ENCODE measurements at places on chromosomes 11 and 22. TPM values are rescaled to one million over a fixed set of nuclear protein-coding genes. Genes with fewer than 3 reads are reported as not detected.

DNA sequence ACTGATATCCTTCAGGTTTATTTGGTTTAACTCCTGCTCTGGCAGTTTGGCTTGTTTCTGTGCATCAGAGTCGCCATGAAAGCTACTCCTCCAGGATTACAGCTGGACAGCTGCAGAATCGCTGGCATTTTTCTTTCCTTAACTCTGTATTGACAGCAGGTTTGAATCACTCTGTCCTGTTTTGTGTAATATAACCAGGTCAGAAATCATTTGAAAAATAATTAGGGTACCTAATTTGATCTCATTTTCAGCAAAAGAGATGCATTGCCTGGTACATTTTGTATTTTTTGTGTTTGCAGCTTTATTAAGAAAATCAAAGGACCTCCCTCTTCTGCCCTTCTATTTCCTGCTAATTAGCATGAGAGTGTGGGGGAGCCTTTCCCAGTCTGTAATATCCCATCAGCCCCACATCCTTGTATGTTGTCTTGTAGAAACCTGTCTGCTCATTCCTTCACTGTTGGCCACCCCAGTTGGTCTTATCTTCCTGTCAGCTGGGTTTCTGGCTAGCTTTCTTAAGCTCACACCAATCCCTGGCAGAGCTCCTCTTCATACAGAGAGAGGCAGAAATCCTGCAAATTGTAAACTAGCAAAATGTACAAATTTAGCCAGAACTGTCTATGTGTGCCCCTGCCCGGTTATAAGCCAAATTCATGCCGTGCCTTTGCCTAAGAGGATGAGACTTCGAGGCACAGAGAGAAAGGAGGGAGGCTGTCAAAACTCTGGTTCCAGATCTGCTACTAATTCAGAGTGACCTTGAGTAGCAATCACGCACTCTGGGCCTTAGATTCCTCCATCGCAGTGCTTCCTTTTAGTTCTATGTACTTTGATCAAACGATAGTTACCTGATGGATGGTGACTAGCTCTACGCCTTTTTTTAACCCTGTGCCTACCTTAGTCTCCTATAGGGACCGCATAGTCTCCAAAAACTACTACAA is 200.6 kb downstream of the NAV2 start:
- DNase-seq, result no peak

GRCh38 chr11:91810871-91811270 is 413.7 kb upstream of the FAT3 start:
- no peak for DNase-seq

GRCh38 chr22:32794449-32795213 is 6.9 kb upstream of the TIMP3 start:
- DNase-seq, result no peak

DNA sequence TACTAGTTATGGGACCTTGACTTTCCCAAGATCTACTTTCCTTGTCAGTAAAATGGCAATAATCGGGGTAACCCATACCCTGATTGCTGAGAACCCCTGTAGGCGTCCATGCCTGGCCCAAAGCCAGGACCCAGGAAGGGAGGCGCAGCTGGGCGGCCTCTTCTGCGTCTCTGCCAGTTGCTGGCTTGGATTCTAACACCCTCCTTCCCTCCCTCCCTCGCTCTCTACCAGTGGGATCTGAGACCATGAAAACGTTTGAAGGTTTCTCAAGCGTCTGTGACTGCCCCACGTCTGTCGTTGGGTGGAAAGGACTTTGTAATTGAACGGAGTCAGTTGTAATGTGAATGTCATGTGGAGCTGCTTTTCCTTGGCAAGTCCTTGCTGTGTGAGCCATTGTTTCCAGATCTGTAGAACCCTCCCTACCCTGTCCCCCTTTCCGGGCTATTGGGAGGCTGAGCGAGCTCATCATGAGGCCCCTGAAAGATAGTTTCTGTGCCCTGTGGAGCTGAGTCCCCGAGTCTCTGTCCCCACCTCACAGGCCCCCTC is 47.8 kb downstream of the PARVB start:
- DNase-seq, result no peak

GRCh38 chr11:112715056-112715455 is 246.2 kb upstream of the NCAM1 start:
- DNase-seq, result no peak

GRCh38 chr11:72112978-72113808 is 698 bp upstream of the ANAPC15 start:
- no peak for DNase-seq

GRCh38 chr11:66720223-66720898 is 8.7 kb downstream of the SPTBN2 start:
- DNase-seq, result no peak

GRCh38 chr22:42639541-42640241 is 710 bp downstream of the ATP5MGL start:
- no peak for DNase-seq

GRCh38 chr11:74535371-74536160 is 42.0 kb upstream of the LIPT2 start:
- no peak for DNase-seq

DNA sequence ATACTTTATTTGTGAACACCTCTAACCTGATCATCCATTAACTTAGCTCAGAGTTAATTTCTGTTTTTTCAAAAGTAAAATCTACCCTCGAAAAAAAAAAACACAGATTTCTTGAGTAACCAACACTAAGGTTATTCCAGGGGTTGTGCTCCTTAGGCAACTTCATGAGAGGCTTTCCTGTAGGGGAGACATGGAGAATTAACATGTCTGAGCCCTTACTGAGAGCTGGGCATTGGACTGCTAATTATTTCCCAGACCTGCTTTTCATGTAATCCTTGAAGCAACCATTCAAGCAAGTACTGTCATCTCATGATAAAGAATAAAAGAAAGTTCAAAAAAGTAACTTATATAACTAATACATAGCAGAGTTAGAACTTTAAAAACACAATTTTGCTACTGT is 13.5 kb upstream of the UPB1 start:
- no peak for DNase-seq

GRCh38 chr22:23058063-23058462 is 12.3 kb upstream of the GNAZ start:
- no peak for DNase-seq

- DNase-seq, result no peak
Observed at GRCh38 chr11:15189641-15190365, 75.1 kb downstream of the INSC start.

- DNase-seq, result no peak
Observed at GRCh38 chr11:73198677-73199076, 19.4 kb upstream of the P2RY2 start.

DNA sequence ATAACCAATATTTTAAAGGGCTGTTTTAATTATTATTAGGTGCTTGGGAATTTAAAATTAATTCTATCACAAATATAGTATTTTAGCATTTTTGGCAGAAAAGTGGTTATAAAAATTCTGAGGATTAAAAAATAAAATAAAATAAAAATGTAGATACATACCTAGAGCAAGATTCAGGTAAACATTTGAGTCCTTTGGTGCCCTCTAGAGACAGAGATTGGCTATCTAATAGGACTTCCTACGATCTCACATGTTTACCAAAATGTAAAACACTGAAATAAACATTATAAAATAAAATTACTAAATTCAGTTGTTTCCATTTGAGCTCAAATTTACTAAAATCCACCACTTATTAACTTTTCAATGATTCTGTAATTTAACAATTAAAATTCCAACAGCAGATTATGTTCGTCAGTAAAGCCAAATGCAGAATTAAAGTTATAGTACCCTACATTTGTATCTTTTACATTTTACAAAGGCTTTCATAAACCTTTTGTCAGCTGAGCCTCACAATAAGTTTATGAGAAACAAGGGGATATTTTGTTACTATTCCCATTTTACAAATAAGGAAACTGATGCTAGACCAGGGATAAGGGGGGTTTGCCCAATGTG is 27.7 kb downstream of the SLC36A4 start:
- no peak for DNase-seq

DNA sequence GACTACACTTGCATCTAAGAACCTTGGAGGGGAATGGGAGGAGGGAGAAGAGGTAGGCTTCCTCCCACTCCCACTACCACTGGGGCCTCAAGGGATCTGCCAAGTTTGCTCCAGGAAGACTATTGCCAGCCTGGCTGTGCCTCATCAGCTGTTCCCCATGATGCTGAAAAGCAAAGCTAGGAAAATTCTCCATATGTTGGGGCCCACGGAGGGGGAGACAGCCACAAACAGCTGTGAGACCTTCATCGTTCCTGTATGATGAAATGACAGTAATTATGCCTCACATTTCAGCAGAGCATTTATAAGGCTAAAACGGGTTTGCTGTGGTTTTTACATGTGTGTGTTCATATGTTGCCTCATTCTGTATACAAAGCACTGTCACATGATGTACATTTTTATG is 6.7 kb downstream of the DSCAML1 start:
- no peak for DNase-seq

DNA sequence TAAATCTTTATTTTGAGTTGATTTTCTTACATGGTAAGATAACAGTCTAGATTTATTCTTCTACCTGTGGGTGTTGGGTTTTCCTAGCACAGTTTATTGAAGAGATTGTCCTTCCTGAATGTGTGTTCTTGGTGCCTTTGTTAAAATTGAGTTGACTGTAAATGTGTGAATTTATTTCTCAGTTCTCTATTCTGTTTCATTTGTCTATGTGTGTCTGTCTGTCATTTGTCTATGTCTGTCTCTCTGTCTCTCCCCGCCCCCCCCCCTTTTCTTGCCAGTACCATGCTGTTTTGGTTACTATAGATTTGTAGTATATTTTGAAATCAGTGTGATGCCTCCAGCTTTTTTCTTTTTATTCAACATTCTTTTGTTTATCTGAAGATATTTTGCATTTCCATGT is 114.7 kb upstream of the SERPIND1 start:
- no peak for DNase-seq

DNA sequence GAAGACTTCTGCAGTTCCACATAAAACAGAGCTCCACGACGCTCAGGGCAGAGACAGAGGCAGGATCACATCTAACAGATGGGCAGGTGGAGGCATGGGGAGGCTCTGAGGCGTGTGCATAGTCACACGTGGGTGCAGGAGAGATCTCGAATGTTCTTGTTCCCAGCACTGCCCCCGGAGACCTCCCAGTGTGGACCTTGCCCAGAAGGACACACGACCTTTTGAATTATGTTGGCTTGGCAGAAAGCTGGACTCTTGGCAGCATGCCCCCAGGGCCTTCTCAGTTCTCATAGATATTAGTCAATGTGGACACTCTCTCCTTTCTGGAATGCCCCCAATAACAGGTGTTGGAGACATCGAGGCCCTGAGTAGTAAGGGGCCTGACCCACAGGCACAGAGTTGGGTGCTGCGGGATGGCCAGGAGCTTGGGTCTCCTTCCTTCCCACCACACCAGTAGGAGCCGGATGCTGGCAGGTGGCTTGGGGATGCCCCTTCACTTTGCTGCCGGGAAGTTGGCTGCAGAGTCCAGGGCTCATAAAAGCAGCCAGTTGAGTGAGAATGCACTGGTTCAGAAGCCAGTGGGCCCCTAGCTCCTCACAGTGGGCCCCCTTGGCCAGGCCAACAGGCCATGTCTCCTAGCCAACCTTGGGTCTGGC is 12.1 kb downstream of the MYEOV start:
- no peak for DNase-seq

DNA sequence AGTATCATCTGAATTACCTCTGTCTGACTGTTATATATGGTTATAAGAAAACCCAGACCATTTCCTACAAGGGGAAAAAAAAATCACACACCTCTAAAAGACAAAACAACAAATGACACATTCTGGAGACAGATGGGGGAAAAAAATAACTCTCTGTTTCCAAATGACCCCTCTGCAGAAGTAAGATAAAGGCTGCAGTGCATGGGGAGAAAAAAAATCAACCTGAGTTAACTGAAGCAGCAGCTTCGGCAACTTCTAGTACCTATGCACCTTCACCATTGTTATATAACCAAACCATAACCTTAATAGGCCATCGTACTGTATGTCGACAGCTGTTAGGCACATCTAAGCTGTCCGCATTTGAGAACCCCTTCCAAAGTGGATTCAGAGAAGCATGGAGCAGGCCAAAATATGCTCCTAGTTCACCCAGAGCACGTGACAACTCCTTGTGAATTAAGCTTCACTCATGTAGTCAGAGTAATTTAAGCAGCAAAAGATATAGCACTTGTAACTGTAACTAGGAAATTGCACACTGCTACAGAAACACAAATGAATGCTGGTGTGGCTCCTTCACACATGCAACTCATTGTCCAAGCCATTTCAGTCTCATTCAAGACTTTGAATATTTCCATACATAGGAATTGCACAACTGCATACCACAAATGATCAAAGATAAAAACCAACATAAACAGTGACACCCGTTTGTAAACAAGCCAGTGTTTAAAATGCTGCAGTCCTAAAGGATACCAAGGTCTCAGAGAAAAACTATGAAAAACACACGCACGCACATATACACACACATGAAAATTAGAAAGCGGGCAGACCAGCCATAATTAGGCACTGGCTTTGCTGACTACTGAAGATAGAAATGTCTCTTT is 2.7 kb downstream of the SIK3 start:
- no peak for DNase-seq

DNA sequence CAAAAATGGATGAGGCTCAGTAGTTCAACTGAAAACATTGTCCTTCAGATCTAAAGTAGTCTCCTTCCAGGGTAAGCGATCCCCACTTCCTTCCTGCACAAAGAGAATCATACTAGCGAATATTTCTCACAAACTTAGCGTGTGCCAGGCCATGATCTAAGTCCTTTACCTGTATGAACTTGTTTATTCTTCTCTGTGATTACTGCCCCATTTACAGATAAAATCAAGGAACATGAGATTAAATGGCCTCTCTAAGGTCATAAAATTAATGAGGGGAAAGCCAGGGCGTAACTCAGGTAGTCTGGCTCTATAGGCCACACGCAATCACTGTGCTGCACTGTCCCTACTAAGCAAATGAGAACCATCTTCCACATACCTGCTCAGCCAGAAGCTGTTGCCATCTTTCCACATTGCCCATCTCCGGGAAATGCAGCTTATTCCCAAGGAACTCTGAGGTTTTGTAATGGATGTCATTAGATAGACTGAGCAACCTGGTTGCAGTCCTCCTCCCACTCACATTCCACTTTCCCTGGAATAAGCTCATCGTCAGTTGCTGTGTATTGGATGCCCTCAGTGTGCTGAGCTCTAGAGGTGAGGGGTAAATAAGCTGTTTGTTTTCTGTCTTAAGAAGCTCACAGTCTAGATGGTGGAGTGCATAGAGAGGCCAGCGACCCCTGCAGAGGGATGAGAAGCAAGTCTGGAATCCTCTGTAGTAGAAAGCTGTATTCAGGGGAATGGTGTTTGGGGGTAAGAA is 146.3 kb downstream of the SNX19 start:
- DNase-seq, result no peak

GRCh38 chr11:36702330-36703054 is 104.5 kb upstream of the RAG2 start:
- DNase-seq, result peak; percentile 70

- no peak for DNase-seq
Observed at GRCh38 chr11:58629857-58630256, 7.4 kb downstream of the CNTF start.

GRCh38 chr11:27313157-27313821 is 49.7 kb downstream of the CCDC34 start:
- DNase-seq, result no peak

OR10A4 gene
- not detected for polyA plus RNA-seq

OR51G2 gene
- polyA plus RNA-seq, result not detected

FAM180B gene
- 2.6 TPM for polyA plus RNA-seq

CASP1 gene
- polyA plus RNA-seq, result 6.5 TPM

ZNF280B gene
- polyA plus RNA-seq, result 4.2 TPM

XKR3 gene
- polyA plus RNA-seq, result not detected

DDX25 gene
- polyA plus RNA-seq, result 0.59 TPM

ARHGEF12 gene
- 34.2 TPM for polyA plus RNA-seq

SULT4A1 gene
- polyA plus RNA-seq, result 2.5 TPM

PDE2A gene
- polyA plus RNA-seq, result 18.1 TPM
